Amniotic epithelial cell (primary cell): ENCODE measurements at places on chromosomes 11 and 22.
A peak's percentile ranks its signal among the peaks of the same experiment; 100 is the strongest.

DNA sequence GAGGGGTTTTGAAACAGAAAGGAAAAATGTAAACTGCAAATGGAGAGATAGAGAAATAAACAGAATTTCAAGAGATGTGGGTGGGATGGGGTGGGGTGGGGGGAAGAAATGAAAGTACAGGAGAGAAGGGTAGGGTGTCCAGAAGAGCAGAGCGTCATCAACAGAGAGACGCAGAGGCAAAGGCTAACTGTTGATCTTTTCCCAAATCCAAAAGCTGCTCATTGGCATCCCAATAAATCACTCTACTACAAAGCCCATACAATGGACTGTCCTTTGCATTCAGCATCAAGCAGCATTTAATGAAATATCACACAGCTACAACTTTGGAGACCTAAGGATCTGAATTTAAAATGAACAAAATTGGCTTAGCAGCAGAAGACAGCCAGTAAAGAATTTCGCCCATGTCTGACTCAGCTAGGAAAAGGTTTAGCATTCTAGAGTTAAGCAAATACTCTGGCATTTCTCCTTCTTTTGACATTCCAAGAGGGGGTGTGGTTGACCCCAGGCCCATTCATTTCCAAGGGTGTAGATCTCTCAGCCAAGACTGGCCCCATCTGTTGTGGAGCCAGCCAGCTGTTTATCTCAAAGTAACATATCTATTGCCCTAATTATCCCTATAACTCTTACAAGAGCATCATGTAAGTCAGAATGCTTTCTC is 1.5 kb downstream of the RAB30 start:
- DNase-seq = peak; percentile 75

GRCh38 chr11:43359422-43359818 is 700 bp downstream of the TTC17 start:
- peak; percentile 31 for DNase-seq

- DNase-seq = no peak
These were observed 12.2 kb downstream of the SLN start for GRCh38 chr11:107699371-107700285.

DNA sequence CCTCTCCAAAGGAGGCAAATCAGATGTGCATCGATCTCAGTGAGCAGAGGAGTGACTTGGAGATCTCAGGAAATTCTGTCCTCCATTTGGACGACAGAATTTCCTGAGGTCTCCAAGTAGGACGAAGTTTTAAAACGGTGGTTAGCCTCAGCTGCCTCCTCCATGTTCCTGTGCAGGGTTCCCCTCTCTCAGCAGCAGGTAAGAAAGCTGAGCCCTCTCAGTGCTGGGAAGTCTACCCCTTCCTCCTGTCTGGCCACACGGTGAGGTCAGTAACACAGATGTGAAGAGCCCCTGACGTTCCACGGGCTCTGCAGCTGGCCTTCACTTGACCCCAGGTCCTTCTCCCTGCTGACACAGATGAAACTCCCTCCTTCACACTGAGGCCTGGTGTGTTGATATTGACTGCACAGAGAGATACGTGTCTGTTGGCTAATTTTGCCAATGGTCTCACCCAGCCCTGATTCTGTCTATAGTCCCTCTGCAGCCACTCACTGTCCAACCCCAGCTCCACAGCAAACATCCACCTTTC is 607.4 kb upstream of the B3GAT1 start:
- DNase-seq = no peak

DNA sequence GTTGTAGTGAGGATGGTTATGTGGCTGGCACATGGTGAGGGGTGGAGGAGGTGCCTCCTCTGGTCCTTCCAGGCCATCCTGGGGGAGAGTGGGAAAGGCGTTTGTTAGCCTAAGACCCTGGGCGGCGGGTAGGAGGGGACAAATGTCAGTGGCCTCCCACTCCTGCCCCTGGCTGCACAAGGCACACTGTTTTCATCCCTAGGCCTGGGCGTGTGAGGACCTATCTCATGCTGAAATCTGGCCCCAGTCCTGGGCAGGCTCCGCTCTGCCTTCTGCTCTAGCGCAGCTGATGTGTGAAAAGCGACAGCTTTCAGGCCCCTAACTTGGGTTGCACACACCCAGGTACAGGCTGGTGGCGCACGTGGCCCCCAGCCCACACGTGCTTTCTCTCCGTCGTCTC is 32.1 kb downstream of the DAGLA start:
- no peak for DNase-seq

DNA sequence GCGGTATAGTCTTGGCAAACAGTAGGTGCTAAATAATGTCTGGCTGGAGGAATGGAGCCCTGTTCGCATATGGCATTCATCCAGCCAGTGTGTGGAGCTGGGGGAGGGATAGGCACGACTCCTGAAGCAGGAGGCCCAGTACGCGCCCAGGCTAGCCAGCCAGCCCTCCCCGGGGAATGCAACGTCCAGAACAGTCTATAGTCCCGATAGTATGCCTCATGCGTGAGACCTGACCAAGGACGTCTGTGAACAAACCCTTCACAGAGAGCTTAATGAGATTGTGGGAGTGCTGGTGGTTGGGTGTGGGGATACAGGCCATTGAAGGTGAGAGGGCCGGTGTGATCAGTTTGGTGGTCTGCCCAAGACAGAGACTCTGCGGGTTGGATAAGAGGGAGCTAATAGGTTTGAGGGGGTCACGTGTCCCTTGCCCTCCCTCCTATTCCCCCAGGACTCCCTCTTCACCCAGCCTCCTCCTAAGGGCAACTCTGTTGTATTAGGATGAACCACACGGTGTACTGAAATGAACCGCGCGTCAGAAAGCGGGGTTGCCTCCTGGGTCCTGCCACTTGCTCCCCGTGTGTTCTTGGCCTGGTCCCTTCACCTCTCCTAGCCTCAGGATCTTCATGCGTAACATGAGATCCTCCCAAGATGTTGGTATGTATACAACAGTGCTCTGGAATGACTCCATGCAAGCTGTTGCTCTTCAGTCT is 987 bp upstream of the GRIK4 start:
- DNase-seq = no peak

DNA sequence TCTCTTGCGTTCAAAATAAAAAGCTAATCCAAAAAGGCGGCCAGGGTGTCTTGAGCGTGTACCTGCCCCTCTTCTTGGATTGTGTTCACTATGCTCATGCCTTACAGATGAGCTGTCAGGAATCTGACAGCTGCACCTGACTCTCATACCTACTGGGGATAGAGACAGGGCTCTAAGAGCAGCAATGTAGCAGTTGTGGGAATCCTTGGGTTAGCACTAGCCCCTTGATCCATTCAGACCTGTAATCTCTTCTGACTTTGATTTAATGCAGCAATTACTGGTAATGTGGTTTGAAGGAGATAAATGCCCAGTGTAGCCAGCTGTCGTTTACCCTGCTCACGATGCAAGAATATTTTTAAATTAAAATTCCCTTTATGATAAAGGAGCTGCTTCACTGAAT is 145.8 kb downstream of the APOL5 start:
- DNase-seq = no peak

GRCh38 chr22:24695561-24696511 is 78.7 kb downstream of the PIWIL3 start:
- DNase-seq = peak; percentile 32

DNA sequence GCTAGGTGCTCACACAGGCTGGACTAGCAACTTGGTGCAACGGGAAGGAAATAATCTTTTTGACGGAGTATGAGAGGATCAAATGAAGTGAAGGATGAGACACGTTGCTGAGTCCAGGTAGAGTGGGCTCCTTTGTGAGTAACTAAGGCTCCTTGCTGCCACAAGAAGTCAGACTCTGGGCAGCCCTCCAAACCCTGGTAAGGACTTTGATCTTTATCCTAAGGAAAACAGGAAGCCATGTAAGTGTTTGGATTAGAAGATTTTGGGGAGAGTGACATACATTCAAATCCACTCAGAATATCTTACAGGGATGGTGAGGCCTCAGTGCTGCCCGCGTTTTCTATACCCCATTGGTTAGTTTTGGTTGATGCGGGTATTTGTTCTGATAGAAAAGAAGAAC is 155.9 kb upstream of the RAG2 start:
- DNase-seq = no peak
